ENCODE measurements at places on chromosomes 16 and 17.

GRCh38 chr17:57033296-57033695, 51.8 kb upstream of the AKAP1 start:
- DNase-seq, result peak; percentile 24

DNA sequence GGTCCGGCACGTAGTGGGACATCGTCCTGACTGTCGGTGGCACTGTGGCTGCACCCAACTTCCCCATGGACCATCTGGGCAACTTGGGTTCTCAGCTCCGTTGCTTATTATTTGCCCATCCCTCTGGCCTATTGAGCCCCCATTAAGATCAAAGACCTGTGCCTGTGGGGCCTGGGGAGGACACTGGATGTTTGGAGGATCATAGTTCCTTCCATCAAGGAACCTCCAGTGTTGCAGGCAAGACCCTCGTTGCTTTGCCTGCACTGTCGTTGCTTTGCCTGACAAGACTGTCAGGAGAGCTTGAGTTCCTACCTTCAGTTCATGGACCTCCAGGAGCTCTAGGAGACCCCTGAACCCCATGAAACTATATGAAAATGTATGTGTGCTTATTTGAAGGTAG, 127.2 kb downstream of the CCDC144A start:
- DNase-seq, result no peak

GRCh38 chr17:78433780-78434335, 55.4 kb downstream of the PGS1 start:
- DNase-seq, result no peak

GRCh38 chr16:17159617-17160016, 311.1 kb downstream of the XYLT1 start:
- DNase-seq, result no peak

DNA sequence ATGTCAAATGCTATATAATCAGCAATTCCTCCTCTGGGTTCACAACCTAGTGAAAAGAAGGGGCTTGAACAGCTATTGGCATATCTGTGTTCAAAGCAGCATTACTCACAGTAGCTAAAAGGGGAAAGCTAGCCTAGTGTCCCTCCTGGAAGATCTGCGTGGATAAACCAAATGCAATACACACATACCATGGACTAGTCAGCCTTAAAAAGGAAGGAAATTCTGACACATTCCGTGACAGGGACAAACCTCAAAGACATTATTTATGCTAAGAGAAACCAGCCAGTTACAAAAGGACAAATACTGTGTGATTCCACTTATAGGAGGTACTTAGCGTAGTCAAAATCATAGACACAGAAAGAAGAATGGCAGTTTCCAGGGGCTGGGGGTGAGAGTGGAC, 90.1 kb downstream of the XYLT1 start:
- DNase-seq, result no peak

- no peak for DNase-seq
These were observed 40.1 kb downstream of the NOS2 start for GRCh38 chr17:27760069-27760885.

GRCh38 chr16:27826893-27827289, 236.6 kb downstream of the GSG1L start:
- DNase-seq, result no peak

GRCh38 chr16:26642047-26642664, 424.6 kb upstream of the C16orf82 start:
- DNase-seq, result peak; percentile 12

DNA sequence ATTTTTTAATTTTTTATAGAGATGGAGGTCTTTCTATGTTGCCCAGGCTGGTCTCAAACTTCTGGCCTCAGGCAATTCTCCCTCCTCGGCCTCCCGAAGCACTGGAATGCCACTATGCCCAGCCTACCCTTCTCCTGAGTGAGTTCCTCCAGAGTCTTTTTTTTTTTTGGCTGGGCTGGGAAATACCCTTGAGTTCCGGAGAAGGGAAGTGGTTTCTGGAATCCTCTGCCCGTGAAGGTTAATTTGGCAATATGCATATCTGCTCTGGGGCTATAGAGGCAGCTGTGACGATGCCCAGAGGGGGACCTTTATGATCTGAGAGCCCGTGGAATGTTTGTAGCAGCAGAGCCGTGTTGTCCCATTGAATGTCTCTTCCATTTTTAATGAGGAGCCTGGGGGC, 217.5 kb downstream of the RBFOX1 start:
- no peak for DNase-seq

DNA sequence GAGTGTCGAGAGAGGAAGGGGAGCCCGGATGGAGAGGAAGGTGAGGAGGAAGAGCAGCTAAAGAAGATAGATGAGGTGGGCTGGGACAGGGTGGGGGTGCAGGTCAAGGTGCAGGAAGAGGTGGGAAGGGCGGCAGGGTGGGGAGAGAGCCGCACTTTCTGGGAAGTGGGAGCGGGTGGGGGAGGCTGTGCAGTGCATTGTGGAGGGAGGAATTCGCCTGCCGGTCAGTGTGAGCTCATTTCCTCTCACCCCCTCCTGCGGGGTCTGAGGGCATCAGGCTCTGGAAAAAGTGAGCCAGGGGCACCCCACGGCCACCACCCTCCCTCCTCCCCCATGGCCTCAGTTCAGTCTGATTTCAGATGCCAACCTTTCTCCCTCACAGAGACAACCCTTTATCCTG, 2.5 kb upstream of the ARHGAP23 start:
- no peak for DNase-seq

- no peak for DNase-seq
These were observed 74.7 kb upstream of the NKD1 start for GRCh38 chr16:50473356-50473945.

- no peak for DNase-seq
These were observed 187.4 kb downstream of the C16orf95 start for GRCh38 chr16:87129771-87130170.

DNA sequence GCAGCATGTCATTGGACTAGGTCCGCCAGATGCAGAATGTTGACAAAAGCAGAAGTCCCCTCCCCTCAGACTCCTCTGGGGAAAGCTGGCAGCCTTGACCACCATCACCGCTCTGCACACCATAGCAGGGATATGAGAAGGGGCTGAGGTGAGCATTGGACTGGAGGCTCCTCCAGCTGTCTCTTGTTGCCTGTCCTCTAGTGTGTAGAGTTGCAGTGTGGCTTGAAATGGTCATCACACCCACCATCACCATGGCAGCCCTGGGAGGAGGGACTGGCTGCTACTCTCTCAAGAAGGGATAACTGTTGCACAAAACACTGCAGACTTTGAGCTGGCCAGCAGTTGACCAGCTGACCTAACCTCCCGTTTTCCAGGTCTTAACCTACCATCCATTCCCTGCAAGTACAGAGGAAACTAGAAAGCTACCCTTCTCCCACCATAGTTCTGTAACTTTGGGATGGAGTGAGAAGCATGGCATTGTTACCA, 38.3 kb downstream of the HLF start:
- no peak for DNase-seq

- DNase-seq, result peak; percentile 27
These were observed 128.1 kb downstream of the AIPL1 start for GRCh38 chr17:6306820-6307219.

Data from NCI-H748 treated with DMSO at 0.1 percent for 48 hours (cell line).